ENCODE measurements at places on chromosomes 5 and 9. TPM values are rescaled to one million over a fixed set of nuclear protein-coding genes. Genes with fewer than 3 reads are reported as not detected.

The TRPM6 gene
- 125 TPM for total RNA-seq

DNA sequence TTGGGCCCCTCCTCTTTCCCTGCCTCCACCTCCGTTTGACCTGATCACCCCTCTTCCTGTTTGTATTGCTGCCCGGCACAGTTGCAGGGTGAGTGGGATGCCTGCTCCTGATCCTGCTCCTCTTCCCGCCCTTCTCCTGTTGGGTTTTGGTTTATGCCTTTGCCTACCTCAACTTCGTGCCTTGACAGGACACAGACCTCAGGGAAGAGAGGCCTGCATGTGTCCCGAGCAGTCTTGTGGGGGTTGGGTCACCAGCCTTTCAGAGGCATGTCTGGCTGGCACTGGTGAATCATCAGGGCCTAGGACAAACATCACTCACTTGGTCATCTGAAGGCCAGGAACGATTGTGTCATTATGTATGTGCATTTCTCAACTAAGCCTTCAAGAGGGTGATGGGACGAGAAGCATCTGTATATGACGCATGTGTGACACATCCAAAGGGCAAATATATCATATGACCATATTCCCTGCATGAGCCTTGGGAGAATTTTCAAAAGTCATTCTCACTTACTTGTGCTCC lies 56.9 kb downstream of the NPR3 start:
- no peak for DNase-seq

GRCh38 chr9:114908104-114908622 lies 22.2 kb downstream of the TNFSF8 start:
- no peak for DNase-seq

GRCh38 chr9:98977246-98977714 lies 33.6 kb downstream of the COL15A1 start:
- no peak for DNase-seq

DNA sequence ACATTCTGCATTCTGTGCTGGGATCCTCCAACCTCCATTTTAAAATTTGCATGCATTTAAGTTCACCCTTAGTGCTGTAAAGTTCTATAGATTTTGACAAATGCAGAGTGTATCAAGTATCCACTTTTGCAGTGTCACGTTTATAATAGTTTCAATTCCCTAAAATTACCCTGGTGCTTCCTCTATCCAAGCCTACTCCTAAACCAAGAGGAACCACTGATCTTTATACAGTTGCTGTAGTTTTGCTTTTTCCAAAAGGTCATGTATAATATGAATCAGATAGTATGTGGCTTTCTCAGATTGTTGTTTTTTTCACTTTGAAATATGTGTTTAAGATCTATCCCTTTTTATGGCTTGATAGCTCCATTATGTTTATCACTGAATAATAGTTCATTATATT lies 468.4 kb upstream of the CDH6 start:
- no peak for DNase-seq

DNA sequence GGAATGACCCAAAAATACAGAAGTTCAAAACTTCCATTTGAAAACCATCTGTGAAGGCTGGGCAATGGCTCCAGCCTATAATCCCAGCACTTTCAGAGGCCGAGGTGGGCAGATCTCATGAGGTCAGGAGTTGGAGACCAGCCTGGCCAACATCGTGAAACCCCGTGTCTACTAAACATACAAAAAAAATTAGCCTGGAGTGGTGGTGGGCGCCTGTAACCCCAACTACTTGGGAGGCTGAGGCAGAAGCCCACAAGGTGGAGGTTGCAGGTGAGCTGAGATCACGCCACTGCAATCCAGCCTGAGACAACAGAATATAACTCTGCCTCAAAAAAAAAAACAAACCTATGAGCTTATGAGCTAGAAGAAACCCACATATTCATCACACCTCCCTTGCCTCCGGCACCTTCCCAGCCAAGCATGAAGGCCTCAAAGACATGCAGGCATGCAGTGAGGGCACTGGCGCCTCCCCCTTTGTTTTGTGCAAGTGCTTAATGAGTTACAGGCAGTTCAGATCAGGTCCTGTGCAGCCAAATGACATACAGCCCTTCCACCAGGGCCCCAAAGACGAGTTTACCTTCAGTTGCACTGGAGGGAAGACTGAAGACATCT lies 9.9 kb downstream of the HNRNPH1 start:
- no peak for DNase-seq

DNA sequence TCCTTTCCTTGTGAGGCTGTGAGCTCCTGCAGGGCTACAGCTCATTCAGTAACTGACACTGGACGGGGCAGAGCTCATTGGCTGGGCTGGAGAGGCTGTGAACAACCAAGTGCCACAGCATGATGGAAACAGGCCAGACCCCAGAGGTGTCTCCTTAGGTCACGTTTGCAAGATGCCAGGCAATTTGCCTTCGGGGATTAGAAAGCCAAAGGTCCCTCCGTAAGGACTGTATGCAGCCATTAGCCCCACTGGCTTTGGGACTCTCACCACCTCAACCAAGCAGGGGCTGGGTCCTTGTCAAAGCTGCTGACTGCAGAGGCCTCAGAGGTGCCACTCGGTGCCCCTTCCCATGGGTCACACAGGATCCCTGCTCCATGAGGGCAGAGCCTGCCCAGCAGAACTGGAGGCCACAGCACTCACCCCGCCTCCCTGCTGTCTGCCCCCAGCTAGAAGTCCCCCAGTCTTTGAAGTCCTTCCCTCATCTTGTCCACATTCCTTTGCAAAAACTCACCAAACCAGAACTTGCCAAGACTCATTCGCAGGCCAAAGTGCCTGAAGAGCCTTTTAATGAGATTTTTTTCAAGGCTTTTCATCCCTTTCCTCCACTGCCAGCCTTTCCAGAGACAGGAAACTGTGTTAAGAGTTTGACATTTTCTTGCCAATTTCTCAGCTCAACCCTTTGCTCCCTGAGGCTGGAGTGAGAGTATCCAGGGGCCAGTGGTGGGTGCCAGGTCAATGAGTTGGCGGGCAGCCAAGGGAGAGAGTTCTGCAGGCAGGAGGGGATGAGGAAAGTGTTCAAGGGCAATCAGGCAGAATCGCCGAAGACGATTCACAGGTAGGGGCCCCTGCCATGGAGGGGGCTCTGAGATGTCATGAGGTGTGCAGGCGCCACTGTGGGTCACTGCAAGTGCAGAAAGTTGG lies 39.7 kb upstream of the SLC25A51 start:
- DNase-seq = no peak
